ENCODE measurements at places on chromosomes 1 and 21.

DNA sequence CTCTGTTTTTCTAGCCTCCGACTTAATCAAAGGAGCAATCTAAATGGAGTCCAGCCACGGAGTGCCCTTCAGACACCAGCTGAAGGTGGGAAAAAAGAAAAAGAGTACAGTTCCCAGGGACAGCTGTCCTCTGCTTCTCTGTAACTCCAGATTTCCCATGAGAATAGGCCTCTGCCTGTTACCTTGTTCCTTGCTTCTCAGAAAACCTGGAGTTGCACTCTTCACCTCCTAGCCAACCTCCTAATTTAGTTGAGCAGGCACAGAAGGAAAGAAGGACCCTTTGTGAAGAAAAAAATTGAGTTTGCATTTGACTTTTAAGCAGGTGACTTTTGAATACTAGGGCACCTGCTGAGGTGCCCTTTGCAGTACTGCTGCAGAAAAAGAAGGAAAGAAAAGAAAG, 8.3 kb downstream of the BARHL2 start:
- no peak for DNase-seq

- DNase-seq = no peak
Observed at GRCh38 chr1:112743174-112744008, 28.3 kb upstream of the PPM1J start.

DNA sequence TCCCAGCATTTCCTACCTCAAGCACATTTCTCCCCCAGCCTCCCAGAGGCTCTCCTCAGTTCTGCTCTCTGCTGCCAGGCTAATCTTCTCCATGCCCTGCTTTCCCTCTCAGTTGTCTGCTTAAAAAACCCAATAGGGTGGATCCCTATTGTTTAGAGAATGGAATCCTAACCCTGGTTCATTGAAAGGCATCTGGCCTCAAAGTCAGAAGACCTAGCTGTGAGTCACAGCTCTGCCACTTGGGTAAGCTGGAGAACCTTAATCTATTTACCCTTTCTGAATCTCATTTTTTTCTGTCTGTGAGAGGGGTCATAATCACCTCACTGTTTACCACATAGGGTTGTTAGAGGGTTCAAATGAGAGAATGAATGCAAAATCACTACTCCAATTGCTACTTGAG, 12.5 kb upstream of the MYOC start:
- no peak for DNase-seq

- no peak for DNase-seq
Observed at GRCh38 chr1:156152628-156153027, 757 bp upstream of the SEMA4A start.

GRCh38 chr21:25558123-25558522, 49.2 kb downstream of the MRPL39 start:
- no peak for DNase-seq

- DNase-seq = peak; percentile 47
Observed at GRCh38 chr1:150613061-150613920, 16.1 kb downstream of the ENSA start.

GRCh38 chr1:186413319-186413718, 37.7 kb downstream of the ODR4 start:
- no peak for DNase-seq

DNA sequence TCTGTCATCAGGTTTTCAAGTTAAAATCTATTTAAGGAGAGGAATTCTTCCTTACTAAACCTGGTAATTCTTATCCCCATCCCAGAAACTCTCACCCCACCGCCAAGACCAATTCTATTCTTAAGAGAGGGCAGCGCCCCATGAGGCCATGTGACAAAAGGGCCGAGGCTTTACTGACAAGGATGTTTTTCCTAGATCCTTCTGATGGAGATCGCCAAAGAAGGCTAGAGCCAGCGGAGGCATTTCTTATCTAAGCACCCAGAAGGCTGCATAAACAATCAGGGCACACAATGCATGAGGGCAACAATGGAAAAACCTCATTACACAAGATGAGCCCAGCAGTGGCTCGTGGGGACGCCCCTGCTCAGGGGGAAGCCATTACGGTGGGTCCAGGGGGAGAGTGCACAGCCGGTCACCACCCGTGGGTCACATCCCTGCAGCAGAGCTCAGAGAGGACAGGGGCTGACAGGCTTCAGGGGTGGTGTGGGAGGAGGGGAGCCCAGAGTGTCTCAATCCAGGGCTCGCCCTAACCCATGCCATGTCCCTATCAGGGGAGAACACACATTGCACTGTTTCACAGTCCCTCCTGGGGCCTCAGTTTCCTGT, 88.7 kb downstream of the ITPKB start:
- no peak for DNase-seq

- DNase-seq = no peak
Observed at GRCh38 chr1:168974611-168975010, 131.9 kb upstream of the ATP1B1 start.

DNA sequence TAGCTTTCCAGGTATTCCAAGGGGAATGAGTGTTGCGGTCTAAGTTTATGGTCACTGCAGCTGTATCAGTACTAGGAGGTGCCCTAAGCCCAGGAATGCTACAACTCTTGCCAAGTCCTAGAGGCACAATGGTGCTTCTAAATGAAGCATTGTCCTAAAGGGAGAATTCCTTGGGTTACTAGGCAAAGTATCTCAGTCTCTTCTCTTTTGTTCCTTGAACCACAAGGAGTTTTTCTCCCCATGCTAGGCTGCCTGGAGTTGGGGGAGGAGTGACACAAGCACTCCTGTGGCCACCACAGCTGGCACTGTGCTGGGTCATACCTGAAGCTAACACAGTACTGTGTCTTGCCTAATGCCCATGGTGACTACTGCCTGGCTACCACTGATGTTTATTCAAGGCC, 50.7 kb downstream of the KMO start:
- DNase-seq = no peak

DNA sequence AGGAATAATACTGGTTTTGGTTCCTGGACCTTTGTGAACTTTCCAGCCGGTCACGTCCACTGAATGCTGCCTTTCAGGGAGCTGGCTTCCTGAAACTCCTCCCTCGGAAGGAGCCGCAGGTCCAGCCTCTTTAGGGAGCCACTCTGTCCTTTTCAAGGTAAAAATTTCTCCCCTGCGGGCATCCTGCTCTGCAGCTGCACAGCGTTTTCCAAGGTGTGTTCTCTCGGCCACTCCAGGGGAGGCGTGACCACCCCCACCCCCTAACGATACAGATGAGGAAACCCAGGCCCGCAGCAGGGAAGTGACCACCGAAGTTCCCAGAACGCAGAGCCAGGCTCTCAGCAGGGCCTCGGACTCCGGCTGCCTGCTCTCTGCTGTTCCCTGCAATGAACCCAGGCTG, 21.5 kb downstream of the PADI2 start:
- no peak for DNase-seq

- DNase-seq = no peak
Observed at GRCh38 chr1:234643111-234643849, 33.3 kb upstream of the IRF2BP2 start.

GRCh38 chr1:115764541-115764940, 4.0 kb downstream of the CASQ2 start:
- DNase-seq = no peak

GRCh38 chr1:54425152-54425584, 19.0 kb upstream of the SSBP3 start:
- no peak for DNase-seq

- peak; percentile 100 for DNase-seq
Observed at GRCh38 chr1:44807364-44808062, 362 bp upstream of the DYNLT4 start.

- no peak for DNase-seq
Observed at GRCh38 chr1:167899253-167899681, 14.7 kb downstream of the ADCY10 start.

DNA sequence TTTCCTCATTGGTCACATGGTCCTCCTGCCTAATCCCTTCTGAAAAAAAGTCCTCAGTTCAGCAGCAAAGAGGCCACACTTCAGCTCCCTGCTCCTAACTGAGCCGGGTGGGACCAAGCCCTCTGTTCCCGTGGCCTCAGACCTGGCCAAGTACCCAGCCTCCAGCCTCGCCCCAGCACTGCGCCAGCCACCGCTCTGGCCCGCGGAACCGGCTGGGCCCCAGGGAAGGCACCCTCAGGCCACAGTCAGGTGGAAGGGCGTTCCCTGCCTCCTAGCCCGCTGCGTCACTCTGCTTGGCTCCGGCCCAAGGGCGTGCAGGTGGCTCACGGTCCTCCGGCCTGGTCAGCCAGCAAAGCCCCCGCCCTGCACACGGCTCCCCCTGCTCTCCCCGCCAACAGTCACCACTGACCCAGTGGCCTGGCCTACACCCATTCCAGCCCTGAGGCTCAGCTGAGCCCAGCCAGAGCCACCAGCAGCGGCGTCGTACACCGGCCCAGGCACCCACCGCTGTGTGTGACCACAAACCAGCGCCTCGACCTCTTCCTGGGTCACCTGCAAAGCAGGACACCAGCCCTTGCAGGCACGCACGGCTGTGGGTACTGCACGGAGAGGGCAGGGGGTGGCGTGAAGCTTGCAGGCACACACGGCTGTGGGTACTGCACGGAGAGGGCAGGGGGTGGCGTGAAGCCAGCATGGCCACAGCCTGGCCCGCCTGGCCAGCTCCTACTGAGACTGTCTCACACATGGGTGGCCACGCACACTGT, 19.4 kb downstream of the NADK start:
- no peak for DNase-seq

- no peak for DNase-seq
Observed at GRCh38 chr1:95793893-95794292, 559.9 kb downstream of the RWDD3 start.

GRCh38 chr21:28387220-28387619, 605.5 kb downstream of the LTN1 start:
- DNase-seq = no peak

DNA sequence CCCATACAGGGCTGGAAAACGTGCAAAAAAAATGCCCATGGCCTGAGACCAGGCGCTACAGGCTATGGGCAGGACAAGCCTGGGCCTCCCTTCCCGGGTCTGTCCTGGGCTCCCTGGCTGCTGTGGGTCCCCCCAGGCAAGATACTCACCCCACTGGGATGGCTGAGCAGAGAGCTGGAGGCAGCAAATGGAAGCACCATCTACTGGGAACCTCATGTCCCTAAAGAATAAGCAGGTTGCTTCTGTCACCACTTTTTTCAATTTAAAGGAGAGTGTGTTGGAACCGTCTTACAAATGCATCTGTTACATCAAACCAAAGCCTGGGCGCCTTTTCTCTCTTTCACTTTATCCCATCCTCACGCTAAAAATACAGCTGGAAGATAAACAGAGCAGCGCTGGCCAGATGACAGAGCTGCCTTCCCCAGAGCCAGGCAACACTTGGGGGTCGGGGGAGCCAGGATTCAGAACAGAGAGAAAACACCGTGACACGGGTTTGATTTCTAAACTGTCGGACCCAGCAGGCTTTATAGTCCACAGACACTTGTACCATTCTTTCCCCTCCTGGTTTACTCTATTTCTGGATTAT, 262.1 kb upstream of the VAMP3 start:
- DNase-seq = no peak

DNA sequence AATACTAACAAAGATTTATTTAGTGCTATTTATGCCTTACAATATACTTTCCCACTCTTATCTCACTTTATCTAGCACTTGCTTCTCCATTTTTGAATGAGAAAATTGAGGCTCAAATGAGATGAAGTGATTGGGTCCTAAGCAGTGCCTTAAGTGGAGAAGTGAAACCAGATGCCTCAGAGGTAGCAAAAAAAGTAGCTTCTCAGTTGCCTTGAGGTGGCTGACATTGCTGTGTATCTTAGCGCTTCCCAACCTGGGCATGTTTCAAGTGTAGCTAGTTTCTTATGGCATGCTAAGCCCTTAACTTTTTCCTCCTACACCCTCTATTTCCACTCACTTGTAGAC, 390.4 kb downstream of the OMA1 start:
- DNase-seq = no peak

- no peak for DNase-seq
Observed at GRCh38 chr1:219438386-219438785, 174.5 kb downstream of the ZC3H11B start.

GRCh38 chr1:79204779-79205479, 198.4 kb upstream of the ADGRL4 start:
- DNase-seq = no peak

GRCh38 chr1:21930629-21931170, 6.4 kb downstream of the HSPG2 start:
- DNase-seq = no peak

- no peak for DNase-seq
Observed at GRCh38 chr1:36699113-36699911, 216.6 kb upstream of the CSF3R start.

DNA sequence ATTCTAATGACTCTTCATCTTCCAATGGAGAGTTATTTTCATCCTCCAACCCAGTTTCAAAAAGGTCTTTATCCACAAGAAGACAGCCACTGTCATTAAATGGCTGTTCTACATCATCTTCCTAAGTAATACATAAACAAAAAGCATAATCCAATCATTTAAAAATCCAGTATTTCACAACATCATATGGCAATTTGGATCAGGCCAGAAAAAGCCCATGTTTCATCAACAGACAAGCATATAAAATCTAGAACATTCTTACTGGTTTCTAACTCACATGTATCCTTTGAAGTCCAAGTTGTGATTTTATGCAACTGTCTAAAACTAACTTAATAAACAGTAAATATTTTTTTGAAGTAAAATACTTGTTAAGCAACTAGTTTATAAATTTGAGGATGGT, 6.6 kb downstream of the CLSPN start:
- no peak for DNase-seq

- DNase-seq = no peak
Observed at GRCh38 chr1:202811296-202812175, 782 bp downstream of the PCAT6 start.

GRCh38 chr1:223006371-223006770, 136.7 kb downstream of the TLR5 start:
- no peak for DNase-seq

GRCh38 chr1:76109404-76109803, 34.9 kb downstream of the ST6GALNAC3 start:
- no peak for DNase-seq

DNA sequence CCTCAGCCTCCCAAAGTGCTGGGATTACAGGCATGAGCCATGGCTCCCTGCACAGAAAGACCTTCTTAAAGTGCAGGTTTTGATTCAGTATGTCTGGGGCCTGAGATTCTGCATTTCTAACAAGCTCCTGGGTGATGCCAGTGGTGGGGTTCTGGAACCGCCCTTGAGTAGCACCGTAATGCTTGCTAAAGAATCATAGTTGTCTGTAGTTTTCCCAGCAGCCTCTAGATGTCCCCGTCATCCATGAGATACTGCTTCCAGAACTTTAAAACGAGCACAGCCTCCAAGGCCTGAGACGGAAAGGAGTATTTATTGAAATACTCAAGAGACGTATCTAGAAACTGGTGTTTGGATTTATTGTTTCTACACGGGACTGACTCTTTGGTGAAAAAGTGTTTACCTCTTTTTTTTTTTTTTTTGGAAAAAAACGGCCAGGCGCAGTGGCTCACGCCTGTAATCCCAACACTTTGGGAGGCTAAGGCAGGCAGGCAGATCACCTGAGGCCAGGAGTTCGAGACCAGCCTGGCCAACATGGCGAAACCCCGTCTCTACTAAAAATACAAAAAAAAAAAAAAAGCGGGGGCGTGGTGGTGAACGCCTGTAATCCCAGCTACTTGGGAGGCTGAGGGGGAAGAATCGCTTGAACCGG, 2.6 kb upstream of the TOR3A start:
- peak; percentile 30 for DNase-seq

All from HS-27A (cell line).